ENCODE measurements at places on chromosomes 6 and 20.

DNA sequence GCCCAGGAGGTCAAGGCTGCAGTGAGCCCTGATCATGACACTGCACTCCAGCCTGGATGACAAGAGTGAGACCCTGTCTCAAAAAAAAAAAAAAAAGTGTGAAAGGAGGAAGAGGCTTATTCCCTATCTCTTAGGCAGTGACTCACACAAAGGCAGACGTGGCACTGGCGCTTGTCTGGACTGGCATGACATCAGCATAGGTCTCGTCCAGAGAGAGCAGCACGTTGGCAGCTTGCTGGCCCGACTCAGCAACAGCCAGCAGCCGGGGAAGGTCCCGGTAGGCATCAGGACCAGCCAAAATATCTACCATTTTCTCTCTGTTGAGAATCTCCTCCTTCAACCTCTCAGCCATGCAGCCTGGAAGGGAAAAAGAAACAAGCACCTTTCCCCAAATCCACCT is 14.1 kb downstream of the CDK5RAP1 start:
- DNase-seq: no peak

- no peak for DNase-seq
These were observed 92.3 kb downstream of the FIG4 start for GRCh38 chr6:109783250-109783986.

GRCh38 chr6:168865-169455 is 123.3 kb upstream of the DUSP22 start:
- DNase-seq: no peak

- no peak for DNase-seq
These were observed 110.0 kb downstream of the PPP1R14C start for GRCh38 chr6:150252714-150253444.

- peak; percentile 52 for DNase-seq
These were observed 193.7 kb downstream of the GPX5 start for GRCh38 chr6:28719275-28719940.

DNA sequence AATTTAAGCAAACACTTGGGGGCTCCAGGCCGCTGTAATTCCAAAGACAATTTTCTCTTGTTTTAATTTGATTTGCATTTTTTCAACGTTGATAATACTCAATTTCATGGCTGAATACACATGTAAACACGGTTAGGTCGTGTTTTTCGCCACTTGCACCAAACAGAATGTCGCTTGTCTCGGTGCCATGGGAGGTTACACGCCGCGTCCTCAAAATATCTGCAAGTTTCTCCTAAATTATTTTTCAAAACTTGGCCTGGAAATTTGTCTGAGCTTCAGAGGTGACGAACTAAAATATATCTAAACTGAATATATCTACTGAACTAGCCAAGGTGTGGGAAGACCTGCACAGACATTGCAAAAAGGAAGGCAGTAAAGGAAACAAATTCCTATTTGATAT is 15.0 kb downstream of the FOXA2 start:
- no peak for DNase-seq

DNA sequence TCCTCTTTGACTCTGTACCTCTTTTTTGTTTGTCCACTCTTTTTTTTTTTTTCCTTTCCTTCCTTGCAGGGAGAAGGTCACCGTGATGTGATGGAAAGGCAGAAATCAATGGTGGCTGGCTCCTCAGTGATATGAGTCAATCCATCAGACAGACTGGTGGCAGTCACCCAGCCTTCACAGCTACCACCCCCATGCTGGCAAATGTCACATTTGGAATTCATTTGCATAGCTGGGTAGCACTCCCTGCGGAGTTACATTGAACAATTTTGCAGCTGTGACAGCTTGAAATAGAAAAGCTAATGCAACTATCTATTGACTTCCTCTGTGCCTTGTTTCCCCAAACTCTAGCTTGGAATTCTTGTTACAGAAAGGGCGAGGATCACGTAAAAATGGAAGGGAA is 668.4 kb downstream of the C6orf118 start:
- no peak for DNase-seq

DNA sequence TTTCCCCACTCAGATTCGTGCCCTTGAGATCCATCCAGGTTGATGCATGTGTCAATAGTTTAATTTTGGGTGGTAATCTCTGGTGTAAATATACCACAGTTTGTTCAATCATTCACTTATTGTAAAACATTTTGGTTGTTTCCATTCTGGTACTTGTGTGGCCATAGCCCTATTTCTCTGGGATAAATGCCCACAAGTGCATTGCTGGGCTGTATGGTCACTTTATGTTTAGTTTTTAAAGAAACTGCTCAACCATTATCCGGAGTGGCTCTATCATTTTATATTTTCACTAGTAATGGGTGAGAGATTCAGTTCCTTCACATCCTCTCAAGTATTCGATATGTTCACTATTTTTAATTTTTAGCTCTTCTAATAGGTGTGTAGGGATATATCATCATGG is 60.7 kb upstream of the RNF24 start:
- DNase-seq: no peak

DNA sequence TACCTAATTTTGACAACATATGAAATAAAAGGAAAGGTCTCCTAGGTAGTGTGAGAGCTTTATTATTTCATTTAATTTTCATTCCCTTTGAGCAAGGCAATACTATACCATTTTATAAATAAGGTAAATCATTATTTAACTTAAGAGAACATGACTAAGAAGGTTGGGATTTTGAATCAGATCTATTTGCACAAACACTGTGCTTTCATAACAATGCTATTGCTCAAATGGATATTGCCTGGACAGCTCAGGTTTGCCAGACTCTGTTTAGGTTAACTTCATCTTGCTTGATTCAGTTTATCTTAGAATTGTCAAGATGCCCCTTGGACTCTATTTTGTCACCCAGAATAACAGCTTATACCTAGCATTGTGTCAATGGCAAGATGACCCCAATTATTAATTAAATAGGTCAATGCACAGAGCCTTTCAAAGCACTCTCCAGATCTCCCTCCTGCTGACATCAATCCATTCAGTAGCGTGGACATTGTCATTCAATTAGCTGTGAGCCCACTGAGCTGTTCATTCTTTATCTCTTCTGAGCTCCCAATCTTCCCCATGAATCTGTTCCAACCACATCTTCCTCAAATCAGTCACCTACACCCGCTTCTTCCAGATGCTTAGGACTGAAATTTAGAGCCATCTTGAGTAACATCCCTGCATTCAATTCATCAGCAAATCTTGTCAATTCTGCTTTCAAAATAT is 42.1 kb upstream of the TMEM30A start:
- no peak for DNase-seq

GRCh38 chr6:114087496-114087895 is 116.5 kb upstream of the HDAC2 start:
- DNase-seq: no peak

GRCh38 chr6:8707956-8708772 is 272.8 kb upstream of the SLC35B3 start:
- DNase-seq: no peak

- no peak for DNase-seq
These were observed 617.7 kb upstream of the AGPAT4 start for GRCh38 chr6:161891542-161891941.

DNA sequence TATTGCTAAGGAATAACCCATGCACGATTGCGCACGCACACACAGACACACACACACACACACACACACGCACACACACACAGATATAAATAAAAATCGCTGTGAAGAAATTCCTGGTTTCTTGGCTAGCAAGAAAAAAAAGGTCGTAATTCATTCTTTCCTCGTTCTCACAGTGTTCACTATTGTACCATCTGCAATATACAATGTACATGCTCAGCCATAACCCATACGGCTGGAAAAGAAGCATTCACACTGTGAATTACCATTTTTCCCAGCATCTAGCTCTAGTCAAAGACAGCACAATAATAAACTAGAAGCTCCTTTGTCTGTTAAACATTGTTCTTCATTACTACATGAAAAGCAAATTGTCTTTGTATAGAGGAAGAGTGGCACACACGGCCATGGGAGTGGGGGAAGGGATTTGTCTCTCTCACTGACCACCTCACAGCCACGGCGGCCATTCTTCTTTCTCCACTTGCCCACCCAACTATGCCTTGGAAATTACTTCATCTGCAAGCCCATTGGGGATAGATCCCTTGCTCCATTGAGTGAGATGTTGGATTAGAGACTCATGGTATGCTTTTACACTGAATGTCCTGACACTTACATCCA is 115.3 kb upstream of the ID4 start:
- DNase-seq: no peak

GRCh38 chr20:22180244-22180643 is 404.1 kb downstream of the FOXA2 start:
- DNase-seq: no peak

GRCh38 chr6:24947636-24948035 is 11.9 kb upstream of the RIPOR2 start:
- DNase-seq: no peak

GRCh38 chr6:38640216-38640909 is 634 bp upstream of the BTBD9 start:
- DNase-seq: no peak

- no peak for DNase-seq
These were observed 94.9 kb downstream of the CDH4 start for GRCh38 chr20:61346996-61347395.

DNA sequence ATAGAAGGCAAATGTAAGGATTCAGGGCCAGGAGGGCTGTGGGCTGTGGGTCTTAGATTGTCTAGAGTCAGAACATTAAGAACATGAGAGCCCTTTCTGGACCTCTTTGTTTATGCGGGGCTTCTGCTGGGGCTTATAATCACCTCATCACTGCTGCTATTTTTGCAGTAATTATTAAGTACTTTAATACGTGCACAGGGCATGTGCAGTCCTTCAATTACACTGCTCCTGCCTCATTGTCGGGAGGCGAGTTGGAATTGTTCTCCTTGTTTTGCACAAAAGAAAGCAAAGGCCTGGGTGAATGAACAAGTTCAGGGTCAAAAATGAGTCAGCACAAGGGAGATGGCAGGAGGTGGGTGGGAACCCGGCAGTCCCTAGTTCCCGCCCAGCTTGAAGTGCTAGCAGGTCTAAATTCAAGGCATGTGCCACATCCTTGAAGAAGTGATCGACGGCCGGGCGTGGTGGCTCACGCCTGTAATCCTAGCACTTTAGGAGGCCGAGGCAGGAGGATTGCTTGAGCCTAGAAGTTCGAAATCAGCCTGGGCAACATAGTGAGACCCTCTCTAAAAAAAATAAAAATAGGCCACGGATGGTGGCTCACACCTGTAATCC is 34.4 kb upstream of the PTPN1 start:
- no peak for DNase-seq

- no peak for DNase-seq
These were observed 200.5 kb downstream of the SMOC2 start for GRCh38 chr6:168641446-168641845.

- no peak for DNase-seq
These were observed 118.0 kb upstream of the IRAK1BP1 start for GRCh38 chr6:78749326-78749725.

DNA sequence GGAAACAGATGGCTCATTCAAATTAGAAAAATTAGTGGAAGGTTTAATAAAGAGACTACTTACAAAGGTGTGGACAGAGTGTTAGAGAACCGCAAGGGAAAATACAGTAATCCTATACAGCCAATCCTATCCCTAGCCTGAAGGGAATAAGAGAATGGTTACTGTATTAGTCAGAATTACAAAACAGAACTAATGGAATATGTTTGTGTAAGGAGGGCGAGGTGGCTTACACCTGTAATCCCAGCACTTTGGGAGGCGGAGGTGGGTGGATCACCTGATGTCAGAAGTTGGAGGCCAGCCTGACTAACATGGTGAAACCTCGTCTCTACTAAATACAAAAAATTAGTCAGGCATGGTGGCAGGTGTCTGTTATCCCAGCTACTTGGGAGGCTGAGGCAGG is 16.3 kb upstream of the TRPC4AP start:
- DNase-seq: no peak

GRCh38 chr20:43372051-43372450 is 85.6 kb upstream of the SRSF6 start:
- DNase-seq: no peak

DNA sequence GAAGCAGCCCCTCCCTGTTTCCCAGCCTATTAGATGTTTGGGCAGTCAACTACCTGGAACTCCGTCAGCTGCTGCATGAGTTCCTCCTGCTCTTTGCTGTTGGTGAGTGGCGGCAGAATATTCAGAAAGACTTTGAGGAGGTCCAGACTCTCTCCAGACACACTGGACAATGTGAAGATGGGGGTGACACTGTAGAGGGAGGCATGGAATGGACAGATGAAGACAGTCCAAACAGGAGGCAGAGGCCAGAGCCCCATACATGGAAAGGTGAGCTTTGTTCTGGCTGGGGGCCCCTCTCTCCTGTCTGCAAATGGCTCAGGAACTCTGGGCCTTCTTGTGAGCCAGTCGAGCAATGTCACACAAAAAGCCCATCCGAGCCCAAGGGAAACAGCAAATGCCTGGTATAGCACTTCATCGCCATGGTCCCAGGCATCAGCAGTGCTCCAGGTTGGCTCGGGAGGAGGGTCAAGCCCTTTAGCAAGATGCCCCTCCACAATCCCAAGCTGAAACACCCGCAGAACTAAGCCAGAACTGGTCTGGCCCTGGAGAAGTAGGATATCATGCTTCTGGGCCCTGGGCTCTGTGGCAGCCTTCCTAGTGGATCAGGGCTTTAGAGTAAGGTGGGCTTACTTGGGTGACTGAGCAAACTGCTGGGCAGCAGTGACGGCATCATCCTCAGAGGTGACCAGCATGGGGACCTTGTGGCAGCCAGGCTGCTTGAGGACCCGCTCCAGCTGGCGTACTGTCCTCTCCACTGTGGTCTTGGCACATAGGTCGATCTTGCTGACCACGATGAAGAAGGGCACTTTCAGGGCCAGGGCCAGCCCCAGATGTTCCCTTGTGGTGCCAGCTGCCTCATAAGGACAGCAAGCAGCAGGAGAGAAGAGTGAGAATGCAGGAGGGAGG is 4.9 kb downstream of the GTPBP2 start:
- DNase-seq: no peak

DNA sequence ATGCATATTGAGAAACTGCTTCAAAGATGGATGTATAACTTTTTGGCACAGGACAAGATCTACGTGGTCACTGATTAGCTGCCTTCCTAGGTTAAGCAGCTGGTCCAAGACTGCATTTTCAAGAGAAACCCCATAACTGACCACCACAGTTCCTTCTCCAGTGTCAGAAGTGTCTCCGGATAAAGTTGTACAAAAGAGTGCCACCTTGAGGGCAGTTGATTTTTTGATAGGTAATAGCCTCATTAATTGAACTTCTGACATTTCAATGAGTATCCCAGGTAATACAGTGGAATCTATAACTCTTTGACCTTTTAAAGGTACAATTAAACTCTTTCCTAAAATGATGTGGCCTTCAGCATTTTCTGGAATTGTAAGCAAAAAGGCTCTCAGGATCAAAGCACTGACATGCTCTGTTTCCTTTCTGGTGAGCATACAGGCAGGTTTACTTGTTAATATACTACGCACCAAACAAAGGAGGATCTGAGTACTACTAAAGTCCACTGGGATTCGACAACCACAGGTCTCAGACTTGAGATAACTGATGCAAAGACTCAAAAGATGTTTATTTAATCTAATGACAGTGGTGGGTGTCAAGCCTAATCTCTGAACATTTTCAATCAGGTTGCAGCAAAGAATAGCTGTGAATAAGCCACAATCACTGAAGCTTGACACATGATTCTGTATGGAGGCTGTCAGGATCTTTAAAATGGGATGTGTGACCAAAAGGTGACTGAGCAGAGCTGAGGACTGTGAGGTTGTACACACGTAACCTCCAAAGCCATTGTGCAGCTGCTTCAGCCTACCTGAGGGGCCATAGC is 21.2 kb downstream of the MKKS start:
- no peak for DNase-seq
